CD8-positive, alpha-beta T cell (primary cell): ENCODE measurements at places on chromosomes 6 and 20.

- no peak for DNase-seq
Observed at GRCh38 chr20:61805781-61806180, 259.9 kb downstream of the TAF4 start.

- DNase-seq: no peak
Observed at GRCh38 chr20:33945391-33946081, 48.2 kb upstream of the RALY start.

GRCh38 chr20:63791497-63792156, 39.4 kb downstream of the ZBTB46 start:
- no peak for DNase-seq

DNA sequence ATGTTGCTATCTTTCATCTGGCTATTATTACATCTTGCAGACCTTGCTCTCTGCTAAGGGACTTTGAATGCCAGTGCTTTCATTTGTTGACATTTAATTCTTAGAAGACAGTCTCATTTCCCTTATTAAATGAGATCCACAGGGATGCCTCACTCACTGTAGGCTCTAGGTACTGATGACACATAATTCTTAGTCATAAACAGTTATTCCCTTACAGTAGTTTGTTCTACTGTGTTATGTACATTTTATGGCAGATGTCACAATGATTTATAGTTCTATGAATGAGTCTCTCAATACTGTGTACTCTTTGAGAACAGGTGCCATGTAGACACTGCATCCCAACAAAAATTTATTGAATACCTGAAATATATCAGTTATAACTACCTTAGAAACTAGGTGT, 70.3 kb downstream of the FAM83B start:
- DNase-seq: no peak

DNA sequence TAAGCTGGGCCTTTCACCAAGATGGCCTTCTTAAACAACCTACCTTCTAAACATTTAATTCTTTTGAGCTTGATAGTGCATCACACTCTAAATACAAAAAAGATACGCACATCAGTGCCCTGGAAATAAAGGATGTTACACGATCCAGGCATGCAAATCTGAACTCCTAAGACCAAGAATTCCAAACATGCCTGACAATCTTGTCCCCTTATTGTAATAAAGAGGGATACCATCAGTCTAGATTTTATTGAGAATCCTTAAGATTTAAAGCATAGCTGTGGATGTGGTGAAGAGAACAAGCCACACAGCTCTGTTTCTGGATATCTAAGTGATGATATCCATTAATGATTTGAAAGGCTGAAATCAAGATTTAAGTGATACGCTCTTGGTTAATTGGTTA, 13.0 kb downstream of the ZNF451 start:
- no peak for DNase-seq

GRCh38 chr6:46772762-46773161, 20.4 kb upstream of the MEP1A start:
- no peak for DNase-seq

DNA sequence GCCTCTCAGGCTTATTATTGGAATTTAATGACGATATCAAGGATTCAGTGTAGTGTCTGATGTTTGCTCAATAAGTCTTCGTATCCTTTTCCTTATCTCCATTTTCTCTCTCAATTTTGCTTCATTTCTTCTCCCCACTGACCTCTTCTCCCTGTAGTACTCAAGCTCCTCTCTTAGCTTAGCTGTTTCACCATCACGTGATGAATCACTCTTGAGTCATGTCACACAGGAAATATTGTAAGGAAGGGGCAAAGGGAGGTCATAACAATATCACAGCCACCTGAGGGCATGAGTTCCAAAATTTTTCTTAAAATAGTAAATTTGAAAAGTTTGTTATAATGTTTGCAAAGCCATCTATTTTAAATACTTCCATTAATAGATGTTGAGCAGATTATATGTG, 392.2 kb upstream of the MARCKS start:
- DNase-seq: peak; percentile 18

GRCh38 chr6:154579046-154579445, 68.6 kb upstream of the CNKSR3 start:
- DNase-seq: no peak

DNA sequence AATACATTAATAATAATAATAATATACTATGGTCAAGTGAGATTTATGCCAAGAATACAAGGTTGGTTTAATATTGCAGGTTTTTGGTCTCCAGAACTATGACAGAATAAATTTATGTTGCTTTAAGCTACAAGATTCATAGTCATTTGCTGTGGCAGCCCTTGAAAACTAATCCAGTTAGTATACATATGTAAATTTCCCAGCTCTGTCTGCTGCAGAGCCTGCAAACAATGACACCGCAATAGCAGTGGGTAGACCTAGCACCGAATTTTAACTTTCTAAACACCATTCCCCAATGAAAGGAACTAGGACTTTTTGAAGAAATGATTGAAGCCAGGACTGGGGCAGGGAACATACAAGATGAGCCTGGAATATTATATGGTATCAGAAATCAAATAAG, 647.7 kb upstream of the NRSN1 start:
- no peak for DNase-seq

DNA sequence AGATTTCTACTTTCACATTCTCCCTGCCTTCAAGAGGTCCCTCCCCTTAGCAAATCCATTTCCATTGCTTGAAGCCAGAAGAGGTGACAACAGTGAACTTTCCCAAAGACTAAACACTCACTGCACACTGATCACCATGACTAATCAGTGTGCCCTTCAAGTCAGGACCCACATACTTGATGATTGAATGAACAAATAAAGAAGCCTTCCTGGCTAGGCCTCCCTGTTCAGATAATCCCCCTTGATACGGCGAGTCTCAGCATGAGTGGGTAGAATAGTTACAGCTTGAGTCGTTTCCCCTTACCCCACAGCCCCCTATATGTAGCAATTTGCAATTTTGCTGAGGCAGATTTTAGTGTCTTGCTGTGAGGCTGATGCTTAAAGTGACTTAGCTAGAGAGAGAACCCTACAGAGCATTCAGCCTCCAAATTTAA, 102.2 kb downstream of the UNC5CL start:
- no peak for DNase-seq

DNA sequence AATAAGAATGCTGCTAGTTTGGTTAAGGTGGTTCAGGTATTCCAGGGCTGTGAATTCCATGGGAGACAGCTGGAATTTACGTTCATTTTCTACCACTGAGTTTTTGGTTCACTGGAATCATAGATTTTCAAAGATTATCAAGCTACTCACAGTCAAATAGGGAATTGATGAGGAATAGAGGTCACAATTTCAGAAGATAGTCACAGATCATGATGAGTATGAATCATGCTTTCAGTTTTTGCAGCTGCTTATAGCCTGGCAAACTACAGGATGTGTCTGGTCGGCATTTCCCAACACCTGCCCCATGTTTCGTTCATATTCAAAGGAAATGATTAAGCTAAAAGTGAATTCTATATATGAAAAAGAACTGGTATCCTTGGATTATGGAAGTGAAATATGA, 58.7 kb downstream of the BCKDHB start:
- DNase-seq: no peak

- no peak for DNase-seq
Observed at GRCh38 chr6:96304997-96305396, 216.6 kb upstream of the UFL1 start.

- no peak for DNase-seq
Observed at GRCh38 chr20:62897666-62898065, 28.6 kb downstream of the DIDO1 start.

DNA sequence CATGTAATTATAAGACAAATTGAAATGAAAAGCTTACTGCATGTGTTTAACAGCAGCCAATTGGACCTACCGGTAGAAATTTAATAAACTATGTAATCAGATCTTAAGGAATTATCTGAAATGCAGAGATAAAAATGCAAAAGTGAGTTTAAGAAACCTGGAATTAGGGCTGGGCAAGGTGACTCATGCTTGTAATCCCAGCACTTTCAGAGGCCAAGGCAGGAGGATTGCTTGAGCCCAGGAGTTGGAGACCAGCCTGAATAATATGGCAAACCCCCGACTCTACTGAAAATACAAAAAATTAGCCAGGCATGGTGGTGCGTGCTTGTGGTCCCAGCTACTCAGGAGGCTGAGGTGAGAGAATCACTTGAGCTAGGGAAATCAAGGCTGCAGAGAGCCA, 74.1 kb downstream of the HFE start:
- no peak for DNase-seq

DNA sequence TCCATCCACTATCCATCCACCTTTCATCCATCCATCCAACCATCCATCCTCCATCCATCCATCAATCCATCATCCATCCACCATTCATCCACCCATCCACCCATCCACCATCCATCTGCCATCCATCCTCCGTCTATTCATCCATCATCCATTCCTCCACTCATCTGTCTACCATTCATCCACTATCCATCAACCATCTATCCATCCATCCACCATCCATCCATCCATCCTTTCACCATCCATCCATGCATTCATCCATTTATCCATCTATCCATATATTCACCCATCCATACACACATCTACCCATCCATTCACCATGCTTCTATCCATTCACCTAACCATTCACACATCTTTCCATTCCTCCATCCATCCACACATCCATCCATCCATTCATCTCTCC, 207.0 kb upstream of the CDH4 start:
- DNase-seq: no peak

DNA sequence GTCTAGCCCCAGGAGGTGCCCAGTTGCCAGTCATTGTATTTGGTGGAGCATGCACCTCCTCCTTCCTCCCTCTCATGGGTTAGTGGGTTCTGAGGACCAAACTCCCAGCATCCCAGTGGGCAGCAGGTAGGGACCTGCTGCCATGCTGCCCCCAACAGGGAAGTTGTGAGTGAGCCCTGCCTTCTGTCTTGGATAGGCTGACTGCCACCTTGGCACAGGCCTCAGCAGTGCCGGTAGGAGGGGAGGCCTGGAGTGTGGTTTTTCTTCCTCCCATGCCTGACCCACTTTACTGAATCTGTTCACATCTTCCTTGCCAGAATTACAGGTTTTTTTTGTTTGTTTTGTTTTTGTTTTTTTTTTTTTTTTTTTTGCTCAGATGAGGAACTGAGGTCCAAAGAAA, 24.5 kb downstream of the PLCG1 start:
- no peak for DNase-seq

- no peak for DNase-seq
Observed at GRCh38 chr20:62439218-62439617, 11.9 kb upstream of the RBBP8NL start.

DNA sequence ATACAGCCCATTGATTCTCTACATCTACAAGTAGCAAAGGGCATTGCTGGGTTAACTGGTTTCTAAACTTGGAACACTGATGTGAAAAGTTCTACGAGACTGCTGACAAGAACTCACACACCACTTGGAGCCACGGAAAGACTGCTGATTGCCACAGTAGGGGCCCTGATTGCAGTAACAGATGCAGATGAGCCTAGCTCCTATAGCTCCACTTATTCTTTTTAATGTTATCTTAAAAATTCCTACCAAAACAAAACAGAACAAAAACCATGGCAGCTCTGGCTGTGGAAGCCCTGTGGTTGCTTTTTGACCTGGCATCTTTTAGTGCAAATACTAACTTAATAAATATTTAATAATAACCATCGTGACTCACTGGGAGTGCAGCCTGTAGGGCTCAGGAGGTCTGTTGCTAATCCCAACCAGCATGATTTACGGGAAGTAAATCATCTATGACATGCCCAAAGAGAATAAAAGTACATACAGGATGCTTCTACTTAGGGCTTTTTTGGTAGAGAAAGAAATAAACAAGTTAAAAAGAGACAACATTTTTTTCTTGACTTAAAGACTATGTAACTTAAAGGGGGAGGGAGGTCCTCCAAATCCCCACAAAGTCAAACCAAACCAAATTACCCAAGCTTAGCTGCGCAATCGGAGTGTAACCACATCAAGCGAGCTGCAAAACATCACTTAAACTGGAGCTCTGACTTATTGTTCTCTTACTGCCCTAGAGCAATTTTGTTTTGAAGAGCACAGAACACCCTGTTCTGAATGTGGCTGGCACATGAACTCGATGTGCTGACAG, 87.2 kb downstream of the FKBP5 start:
- peak; percentile 69 for DNase-seq

DNA sequence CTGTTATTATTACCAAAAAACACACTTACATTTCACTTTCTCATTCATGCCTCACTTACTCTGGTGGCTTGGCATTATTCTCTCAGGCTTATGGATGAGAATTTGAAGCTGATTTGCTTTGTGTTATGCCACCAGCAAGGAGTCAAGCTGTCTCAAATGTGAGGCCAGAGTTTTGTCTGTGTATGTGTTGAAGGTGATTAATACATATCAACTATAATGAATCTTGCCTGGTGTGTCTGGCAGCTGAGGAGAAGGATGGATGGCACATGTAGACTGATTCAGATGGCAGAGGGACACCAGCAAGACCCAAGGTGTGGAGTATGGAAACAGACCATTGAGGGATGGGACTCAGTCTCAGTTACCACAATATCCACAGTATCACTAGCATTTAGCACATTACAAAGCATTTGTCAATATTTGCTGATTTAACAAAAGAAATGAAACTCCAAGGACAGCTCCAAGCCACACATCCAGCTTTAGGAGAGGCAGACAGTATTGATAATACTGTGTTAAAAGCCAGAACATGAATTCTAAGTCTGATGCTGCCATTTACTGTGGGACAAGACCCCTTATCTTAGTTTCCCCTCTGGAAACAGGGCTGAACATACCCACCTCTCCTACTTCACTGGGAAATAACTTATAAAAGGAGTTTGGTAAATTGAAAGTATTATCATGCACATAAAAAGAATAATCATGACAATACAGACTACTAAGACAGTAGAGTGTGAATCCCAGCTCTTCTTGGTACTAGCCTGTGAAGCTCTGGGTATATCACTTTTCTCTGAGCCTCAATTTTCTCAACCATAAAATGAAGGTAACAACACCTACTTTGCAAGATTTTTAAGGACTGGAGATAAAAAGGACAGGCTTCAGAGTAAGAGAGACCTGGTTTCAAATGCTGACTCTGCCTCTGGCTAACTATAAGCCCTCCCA, 11.2 kb downstream of the BCL2L1 start:
- no peak for DNase-seq

GRCh38 chr6:154440022-154440421, 70.5 kb downstream of the CNKSR3 start:
- DNase-seq: no peak

- DNase-seq: no peak
Observed at GRCh38 chr20:59105581-59105980, 58.0 kb upstream of the ZNF831 start.

- DNase-seq: no peak
Observed at GRCh38 chr6:136011475-136011874, 160.0 kb downstream of the PDE7B start.

DNA sequence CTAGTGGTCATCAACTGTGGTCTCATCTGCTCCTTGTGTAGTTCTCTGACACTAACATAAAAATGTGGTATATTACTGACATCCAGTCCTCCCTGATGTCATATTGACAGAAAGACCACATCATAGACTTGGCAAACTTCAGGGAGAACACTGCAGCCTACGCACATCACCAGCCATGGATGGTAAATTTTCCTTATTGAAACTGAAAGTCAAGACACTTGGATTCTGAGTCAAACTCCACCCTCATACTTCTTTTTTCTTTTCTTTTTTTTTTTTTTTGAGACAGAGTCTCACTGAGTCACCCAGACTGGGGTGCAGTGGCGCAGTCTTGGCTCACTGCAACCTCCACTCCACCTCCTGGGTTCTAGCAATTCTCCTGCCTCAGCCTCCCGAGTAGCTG, 25.4 kb downstream of the NDRG3 start:
- DNase-seq: no peak
